ENCODE measurements at places on chromosomes 7 and 10.

- no peak for DNase-seq
Observed at GRCh38 chr10:78560341-78560688, 508.5 kb upstream of the ZMIZ1 start.

DNA sequence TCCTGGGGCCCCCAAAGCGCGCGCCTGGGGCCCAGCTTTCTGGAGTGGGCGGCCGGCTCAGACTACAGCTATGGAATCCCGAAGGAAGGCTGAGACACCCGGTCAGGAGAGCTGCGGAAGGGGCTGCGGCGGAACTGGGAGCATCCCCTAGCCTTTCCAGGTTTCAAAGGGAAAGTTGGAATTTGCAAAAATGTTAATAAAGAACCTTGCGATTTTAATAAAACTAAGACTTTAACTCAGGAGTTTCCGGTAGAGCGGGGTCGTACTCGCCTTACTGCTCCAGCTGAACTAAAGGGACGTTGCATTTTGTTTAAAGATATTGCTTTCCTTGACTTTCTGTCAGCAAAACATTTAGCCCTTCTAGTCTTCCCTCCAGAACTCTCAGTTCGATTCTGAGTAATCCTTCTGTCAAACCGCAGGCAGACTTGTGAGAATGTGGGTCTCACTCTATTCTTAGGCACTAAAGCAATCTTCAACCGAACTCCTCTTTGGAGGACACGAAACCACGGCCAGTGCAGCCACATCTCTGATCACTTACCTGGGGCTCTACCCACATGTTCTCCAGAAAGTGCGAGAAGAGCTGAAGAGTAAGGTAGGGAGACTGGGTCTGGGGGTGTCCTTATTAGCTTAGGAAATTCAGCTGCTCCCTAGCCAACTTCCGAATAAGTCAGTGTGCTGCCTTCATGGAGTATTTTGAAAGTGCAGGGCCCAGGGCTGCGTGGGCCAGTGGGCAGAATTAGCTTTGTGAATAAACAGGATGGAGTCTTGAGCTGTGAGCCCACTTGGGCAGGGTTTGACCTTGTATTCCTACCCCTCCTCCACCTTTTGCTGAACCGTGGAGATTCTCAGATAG is 1.9 kb downstream of the CYP26A1 start:
- DNase-seq: no peak

- no peak for DNase-seq
Observed at GRCh38 chr7:2968616-2969397, 74.9 kb downstream of the CARD11 start.

DNA sequence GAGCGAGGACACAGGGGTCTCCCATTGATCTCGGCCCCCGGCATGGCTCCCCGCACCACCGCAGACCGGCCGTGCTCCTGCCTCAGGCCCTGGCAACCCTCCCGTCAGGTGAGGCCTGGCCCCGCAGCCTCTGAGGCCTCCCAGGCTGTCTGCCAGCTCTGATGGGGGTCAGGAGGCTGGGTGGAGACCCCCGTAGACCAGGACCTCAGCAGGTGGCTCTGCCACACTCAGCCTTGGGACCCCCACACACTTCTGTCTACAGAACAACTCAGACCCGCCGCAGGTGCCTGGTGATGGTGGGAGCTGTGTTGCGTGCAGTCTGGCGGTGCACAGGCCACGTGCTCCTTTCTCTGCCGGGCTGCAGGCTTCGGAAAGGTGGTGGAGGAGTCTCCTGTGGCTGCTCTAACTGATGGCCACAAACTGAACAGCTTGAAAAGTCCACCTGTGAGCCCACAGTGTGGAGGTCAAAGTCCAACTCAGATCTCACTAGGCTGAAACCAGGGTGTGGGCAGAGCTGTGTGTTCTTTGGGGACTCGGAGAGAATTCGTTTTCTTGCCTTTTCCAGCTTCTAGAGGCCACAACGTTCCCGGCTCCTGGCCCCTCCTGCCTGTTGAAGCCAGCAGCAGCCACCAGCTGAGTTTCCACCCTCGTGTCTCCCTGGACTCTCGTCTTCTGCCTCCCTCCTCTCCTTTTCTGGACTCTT is 62.5 kb downstream of the PWWP2B start:
- no peak for DNase-seq

GRCh38 chr10:9848981-9849380 is 1168.7 kb upstream of the CELF2 start:
- DNase-seq: no peak

DNA sequence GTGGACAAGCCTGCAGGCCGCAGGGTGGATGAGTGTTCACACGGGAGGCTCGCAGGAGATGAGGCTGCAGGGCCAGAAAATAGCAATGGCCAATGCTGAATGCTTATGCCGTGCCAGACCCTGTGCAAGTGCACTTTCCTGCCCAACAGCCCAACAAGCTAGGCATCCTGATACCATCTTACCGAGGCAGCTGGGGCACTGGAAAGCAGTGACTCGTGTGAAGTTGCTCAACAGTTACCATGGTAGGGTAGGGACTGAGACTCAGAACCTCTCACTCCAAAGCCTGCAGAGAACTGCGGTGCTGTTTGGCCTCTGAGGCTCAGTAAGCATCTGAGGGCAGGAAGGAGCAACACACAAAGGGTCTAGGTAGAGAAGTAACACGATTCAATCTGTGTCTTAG is 43.7 kb downstream of the JAZF1 start:
- DNase-seq: no peak

- no peak for DNase-seq
Observed at GRCh38 chr10:118308664-118309063, 33.5 kb downstream of the FAM204A start.

DNA sequence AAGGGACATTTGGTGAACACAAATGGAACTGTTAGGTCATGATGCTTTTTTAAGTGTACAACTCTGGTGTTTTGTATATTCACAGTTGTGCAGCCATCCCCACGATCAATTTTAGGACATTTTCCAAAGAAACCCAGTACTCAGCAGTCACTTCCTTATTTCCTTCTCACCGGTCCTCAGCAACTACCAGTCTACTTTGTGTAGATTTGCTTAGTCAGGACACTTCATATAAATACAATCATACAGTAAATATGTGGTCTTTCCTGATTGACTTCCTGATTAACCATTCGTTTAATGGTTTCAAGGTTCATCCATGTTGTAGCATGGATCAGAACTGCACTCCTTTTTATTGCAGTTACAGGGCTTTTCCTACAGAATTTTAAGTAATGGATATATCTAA is 14.4 kb downstream of the SGPL1 start:
- DNase-seq: no peak

DNA sequence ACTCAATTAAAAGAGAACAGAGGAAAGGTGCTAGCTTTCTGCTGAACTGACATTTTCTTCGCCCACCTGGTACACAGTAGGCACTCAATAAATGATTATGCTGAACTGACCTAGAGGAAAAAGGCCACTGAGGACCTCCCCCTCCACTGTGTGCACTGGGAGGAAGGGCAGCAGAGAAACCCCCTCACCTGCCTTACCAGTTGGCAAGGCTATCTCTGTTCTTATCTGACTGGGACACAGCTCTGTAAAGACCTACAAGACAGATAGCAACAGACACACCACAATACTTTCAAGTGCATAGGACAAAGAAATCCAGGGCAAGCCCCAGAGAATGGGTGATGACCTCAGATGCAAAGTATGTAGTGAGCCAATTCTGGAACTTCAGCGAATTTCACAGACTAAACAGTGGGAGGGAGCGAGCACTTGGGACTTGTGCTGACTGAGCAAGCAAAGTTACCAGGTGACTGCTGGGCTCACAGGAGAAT is 30.4 kb downstream of the PDLIM1 start:
- DNase-seq: no peak

DNA sequence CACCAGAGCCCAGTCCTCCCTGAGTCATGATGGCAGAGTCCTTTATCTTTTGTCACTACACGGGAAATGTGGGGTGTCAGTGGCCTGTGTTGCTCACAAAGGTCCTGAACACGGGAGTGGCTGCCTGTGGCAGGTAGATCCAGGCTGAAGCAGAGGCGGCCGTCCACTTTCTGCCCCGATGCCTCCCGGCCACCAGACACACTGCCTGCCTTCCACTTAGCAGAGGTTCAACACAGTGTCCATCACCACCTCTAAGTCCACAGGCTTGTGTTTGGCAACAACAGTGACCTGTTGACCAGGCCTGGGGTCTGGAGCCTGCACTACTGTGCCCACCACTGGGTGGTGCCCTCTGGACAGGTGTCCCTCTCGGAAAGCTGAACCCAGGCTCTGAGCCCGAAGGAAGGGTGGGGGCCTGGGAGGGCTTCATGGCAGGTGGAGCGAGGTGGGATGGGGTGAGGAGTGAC is 49.9 kb upstream of the CAMK2B start:
- DNase-seq: no peak

- DNase-seq: no peak
Observed at GRCh38 chr10:120368927-120369326, 88.1 kb upstream of the PLPP4 start.

DNA sequence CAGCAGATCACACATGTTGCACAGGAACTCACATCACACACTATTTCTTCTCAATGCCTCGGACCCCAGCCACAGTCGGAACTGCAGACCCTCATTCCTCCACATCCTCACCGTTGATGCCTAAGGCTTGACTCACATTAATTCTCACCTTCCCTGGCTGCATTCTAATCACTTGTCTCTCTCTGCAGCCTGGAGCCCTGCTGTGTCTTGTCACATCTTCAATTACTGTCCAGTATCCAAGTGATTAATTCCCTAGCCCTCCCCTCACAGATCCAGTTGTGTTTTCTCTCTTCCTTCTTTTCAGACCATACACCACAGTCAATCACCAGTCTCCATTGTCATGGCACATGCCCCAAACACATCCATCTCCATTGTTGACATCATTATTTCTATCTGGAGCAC is 592.4 kb upstream of the IGFBP3 start:
- DNase-seq: no peak

DNA sequence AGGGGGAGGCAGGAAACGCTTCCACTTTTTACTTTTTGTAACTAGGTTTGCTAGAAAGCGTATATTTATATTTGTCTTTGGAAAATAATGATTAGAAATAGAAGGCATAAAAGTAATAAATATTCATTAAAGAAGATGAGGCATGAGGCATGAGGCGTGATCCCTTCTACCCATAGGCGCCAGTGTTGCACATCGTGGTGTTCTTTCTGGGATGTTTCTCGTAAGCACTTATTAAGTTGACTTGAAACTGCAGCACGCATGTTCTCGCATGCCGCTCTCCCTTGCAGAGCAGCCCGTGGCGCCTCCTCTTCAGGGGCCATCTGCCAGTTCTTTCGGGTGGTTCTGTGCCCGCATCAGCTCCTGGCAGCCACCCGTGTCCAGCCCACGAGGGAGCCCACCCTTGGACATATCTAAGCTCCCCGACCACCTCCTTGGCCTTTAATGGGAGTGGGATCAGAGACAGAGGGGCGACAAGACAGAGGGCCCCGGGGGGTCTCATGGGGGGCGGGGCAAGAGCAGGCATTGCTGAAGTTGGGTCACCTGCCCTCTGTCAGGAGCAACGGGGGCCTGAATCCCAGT is 28.5 kb upstream of the CSGALNACT2 start:
- no peak for DNase-seq

DNA sequence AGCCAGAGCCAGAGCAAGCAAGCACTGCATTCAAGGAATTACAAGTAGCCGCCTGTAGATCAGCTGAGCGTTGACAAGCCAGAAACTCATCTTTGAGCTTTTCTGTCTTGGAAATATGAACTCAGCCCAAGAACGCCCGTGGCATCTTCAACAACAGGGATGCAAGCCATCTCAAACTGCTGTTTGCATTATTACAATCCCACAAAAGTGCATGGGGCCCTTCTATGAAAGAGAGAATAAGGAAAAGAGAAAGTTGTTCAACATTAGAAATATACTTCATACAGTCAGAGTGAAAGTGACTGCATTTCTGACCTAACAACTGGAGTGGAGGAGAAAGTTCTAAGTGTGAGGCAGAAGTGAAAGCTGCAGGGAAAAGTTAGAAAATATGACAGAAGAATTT is 6.5 kb downstream of the SGCE start:
- no peak for DNase-seq
